K562 (cell line): ENCODE measurements at places on chromosomes 16 and 17.

DNA sequence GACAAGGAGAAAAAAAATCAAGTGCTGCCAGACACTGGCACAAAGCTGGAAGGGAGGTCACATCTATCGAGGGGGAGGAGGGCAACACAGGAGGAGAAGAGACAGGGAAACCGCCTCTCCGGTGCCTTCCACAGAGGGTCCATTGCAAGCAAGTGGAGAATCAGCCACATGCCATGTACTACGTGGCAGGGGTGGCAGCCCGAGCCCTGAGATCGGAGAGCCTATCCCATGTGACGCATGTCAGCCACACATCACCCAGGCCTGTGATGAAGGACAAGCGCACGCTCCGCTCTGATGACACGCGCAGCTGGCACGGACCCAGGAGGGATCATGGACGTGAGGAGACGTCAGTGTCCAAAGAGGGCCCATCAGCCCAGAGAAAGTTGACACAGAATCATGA lies 30.1 kb downstream of the ADCY9 start:
- no peak for DNase-seq

GRCh38 chr16:77403732-77404131 lies 31.1 kb downstream of the ADAMTS18 start:
- no peak for DNase-seq

DNA sequence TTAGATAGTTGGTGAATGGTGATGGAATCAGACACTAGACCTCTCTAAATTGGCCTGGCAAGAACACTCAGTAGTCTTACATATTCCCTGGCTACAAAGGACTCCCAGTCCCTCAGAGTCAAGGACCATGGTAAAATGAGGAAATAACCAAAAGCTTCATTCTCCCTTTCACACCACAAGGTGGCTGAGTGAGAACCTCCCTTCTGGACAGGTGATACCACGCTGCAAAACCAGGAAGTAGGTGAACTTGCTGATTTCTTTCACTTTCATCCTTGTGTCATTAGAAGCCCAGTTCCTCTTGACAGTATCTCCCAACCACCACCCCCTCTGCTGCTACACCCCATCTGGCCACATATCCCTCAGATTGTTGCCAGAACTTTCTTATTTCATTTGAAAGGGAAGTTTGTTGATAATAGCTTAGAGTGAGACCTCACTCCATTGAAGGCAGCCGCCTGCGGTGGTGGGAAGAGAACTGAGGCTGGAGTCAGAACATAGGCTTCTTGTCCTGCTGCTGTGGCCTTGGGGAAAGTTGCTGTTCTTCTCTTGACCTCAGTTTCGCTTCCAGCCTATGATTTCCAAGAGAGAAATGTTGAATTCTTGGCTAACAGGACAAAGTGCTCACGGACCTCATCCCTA lies 290.6 kb upstream of the CCL2 start:
- peak; percentile 38 for DNase-seq

GRCh38 chr16:12613131-12613991 lies 190.3 kb downstream of the CPPED1 start:
- DNase-seq = peak; percentile 87

DNA sequence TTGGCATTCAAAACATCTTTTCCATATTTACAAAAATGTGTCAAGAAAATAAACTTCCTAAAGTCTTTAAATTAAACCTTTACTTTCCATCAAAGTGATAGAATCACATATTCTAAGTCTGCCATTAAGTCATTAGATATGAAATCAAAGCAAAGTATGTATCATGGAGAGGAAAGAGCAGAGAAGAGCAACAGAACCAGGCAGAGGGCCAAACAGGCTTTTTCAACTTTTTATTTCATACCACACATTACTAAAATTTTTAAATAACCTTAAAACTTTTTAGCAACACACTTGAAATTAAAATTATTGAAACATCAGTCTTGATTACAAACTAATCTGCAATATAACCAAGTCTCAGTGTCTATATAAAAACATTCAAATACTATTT lies 13.8 kb downstream of the SIAH1 start:
- no peak for DNase-seq
